IPS DF 6.9 (cell line): ENCODE measurements at places on chromosomes 12 and 14.

- no peak overlapping the region for H3K4me3 ChIP-seq
- DNase-seq: no peak
- no peaks in the 10 kb centered on the region for H3K27me3 ChIP-seq
- H3K27ac ChIP-seq: no peak overlapping the region
- H3K36me3 ChIP-seq: no peaks in the 10 kb centered on the region
Observed at GRCh38 chr14:41062826-41063225, 543.9 kb upstream of the LRFN5 start.

DNA sequence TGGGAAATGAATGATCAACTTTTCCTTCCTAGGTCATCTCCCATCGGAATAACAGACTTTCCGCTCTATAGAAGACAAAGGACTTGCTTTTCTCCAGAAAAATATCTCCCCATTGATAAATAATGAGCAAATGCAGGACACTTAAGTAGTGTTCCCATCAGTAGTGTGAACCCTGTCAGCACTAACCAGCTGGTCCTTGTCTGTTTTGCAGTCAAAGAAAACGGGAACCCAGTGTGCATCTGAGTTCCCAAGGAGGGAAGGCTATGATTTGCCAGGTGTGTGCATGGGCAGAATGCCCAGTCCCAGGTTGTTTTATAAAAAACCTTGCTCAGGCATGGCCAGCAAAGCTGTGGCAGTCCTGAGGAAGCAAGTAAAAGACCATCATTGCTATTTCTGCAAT is 256.5 kb upstream of the HMGA2 start:
- no peak overlapping the region for H3K4me3 ChIP-seq
- no peak for DNase-seq
- no peaks in the 10 kb centered on the region for H3K36me3 ChIP-seq
- no peaks in the 10 kb centered on the region for H3K27me3 ChIP-seq
- H3K4me1 ChIP-seq: no peaks in the 10 kb centered on the region
- H3K27ac ChIP-seq: no peak overlapping the region

DNA sequence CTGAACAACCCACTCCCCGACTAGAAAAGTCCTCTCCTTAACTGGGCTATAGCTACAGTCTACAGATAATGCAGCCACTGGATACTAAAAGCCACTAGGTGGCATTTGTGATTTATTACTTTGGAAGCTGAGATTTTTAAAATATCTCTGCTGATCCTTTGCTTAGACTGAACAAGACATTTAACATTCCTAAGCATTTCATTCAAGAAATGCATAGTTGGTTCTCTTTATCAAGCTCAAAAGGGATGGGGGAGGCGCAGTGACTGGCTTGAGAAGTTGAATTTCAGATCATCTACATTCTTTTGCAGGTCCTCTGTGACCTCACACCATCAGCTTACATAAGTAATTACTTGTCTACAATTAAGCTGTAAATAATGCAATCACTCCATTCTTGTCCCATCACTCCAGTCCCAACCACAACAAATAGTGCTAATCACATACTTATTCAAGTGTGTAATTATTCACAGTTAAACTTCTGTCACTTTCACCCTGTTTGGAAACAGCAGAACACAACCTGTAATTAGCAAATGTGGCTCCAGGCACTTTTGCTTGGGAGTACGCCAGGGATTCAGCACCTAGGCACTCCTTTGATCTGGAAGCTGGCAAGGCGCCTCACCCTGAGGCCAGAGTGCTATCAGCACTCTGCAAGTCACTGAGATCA is 203.6 kb downstream of the NOVA1 start:
- no peaks in the 10 kb centered on the region for H3K36me3 ChIP-seq
- DNase-seq: no peak
- 0 out of 2 replicates have a peak, but pooled peaks cover 1% of the 10 kb centered on the region for H3K4me1 ChIP-seq
- no peak overlapping the region for H3K4me3 ChIP-seq
- H3K27me3 ChIP-seq: no peaks in the 10 kb centered on the region

- H3K4me3 ChIP-seq: no peak overlapping the region
- no peak overlapping the region for H3K27ac ChIP-seq
- peaks cover 9% of the 10 kb centered on the region for H3K4me1 ChIP-seq
- no peaks in the 10 kb centered on the region for H3K27me3 ChIP-seq
- H3K36me3 ChIP-seq: no peaks in the 10 kb centered on the region
Observed at GRCh38 chr14:35336494-35337268, 44.5 kb downstream of the PSMA6 start.

DNA sequence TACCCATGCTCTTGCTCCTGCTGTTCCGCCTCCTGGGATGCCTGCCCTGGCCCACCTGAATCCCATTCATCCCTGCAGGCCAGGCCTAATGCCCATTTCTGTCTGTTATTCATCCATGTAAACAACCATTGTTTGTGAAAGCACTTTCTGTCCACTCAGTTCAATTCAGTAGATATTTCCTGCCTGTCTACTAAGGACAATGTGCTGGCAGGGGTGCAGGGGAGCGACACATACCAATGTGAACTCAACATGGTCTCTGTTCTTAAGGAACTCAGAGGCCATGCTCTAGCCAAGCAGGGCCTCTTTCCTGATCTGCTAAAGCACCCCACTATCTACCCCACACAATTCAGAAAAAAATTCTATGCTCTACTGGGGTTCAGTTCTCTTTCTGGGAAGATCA is 88.5 kb upstream of the ZFP36L1 start:
- DNase-seq: no peak
- H3K27ac ChIP-seq: no peak overlapping the region
- no peaks in the 10 kb centered on the region; the same call in 1 of the 2 replicates for H3K4me1 ChIP-seq
- no peaks in the 10 kb centered on the region for H3K27me3 ChIP-seq
- H3K4me3 ChIP-seq: no peak overlapping the region

GRCh38 chr14:61564618-61565091 is 130.7 kb upstream of the HIF1A start:
- H3K36me3 ChIP-seq: no peaks in the 10 kb centered on the region
- no peak overlapping the region for H3K27ac ChIP-seq
- no peak overlapping the region for H3K4me3 ChIP-seq
- no peaks in the 10 kb centered on the region for H3K27me3 ChIP-seq
- H3K4me1 ChIP-seq: peaks cover 7% of the 10 kb centered on the region
- no peak for DNase-seq

DNA sequence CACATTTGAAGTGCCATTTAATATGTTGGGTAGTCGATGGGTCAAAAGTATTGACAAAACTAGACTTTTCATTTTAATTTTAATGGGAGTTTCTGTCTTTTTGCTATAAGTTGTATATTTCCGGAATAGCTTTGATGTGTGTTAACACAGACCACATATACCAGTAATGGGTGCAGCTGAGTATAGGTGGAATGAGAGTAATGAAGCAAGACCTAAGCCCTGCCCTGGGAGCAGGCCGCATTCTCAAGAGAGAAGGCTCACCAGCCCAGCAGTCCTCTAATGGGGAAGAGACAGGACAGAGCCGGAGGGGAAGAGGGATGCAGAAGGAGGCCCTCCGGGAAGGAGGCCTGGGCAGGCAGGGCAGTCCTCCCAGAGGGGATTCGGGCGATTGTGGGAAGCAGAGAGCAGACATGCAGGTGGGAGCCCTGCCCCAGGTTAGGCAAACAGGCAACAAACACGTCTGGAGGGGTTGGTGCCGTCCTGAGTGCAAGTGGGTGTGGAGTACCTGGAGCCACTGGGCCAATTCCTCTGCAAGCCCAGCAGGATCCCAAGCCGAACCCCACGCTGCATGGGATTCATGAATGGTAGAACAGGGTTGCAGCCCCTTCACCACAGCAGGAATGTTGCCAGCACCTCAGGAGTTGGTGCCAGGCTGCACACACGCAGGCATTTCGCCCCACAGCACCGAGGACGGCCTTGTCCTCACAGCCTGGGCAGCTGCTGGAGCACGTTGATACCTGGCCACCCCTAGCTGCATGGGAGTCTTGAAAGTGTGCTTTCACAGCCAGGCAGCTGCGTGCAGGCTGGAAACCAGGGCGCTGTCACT is 7.8 kb downstream of the CKB start:
- no peaks in the 10 kb centered on the region for H3K27me3 ChIP-seq
- H3K4me3 ChIP-seq: no peak overlapping the region
- H3K27ac ChIP-seq: no peak overlapping the region
- H3K4me1 ChIP-seq: peaks cover 7% of the 10 kb centered on the region; the same call in 1 of the 2 replicates
- no peak for DNase-seq

- no peak for DNase-seq
- no peaks in the 10 kb centered on the region for H3K36me3 ChIP-seq
- no peak overlapping the region for H3K4me3 ChIP-seq
- H3K27ac ChIP-seq: no peak overlapping the region
Observed at GRCh38 chr12:89334548-89335169, 17.6 kb downstream of the DUSP6 start.

GRCh38 chr12:1611803-1612572 is 17.0 kb upstream of the WNT5B start:
- DNase-seq: no peak
- H3K4me3 ChIP-seq: no peak overlapping the region
- no peaks in the 10 kb centered on the region for H3K27me3 ChIP-seq
- no peaks in the 10 kb centered on the region for H3K36me3 ChIP-seq
- no peaks in the 10 kb centered on the region for H3K4me1 ChIP-seq
- H3K27ac ChIP-seq: no peak overlapping the region
